ENCODE measurements at places on chromosomes 4 and X.
A peak's percentile ranks its signal among the peaks of the same experiment; 100 is the strongest.

DNA sequence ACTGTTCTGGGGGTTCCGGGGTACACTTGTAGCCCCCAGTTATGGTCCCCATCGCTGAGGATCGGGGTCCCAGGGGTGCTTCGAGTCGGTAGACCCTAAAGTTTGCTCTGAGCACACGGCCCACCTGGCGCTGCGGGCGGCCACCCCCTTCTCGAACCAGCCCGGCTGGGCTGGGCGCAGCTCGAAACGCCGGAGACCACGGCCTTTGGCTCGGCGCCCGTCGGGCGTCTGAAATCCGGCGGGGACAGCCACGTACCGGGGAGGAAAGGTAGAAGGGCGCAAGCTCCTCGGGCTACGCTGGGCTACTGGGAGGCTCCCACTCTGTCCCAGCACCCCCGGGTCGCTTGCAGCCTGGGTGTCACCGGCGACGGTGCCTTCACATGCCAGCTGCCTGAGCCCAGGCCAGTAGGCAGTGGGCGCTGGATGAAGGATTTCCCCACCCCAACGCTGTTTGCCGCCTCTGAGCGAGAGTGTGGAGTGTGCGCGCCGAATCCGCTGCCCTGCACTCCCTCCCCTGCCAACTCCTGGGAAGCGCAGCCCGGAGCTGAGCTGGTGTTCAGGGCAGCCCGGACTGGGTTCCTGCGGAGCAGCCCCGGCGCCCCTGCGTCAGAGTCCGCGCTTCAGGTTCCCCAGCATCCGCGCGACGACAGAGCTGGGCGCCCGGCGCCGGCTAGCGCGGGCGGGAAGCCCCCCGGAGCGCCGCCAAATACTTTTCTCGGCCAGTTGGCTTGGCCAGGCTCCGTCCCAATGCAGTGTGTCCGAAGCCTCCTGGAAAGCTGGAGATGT lies 637 bp downstream of the MAMLD1 start:
- DNase-seq, result no peak

DNA sequence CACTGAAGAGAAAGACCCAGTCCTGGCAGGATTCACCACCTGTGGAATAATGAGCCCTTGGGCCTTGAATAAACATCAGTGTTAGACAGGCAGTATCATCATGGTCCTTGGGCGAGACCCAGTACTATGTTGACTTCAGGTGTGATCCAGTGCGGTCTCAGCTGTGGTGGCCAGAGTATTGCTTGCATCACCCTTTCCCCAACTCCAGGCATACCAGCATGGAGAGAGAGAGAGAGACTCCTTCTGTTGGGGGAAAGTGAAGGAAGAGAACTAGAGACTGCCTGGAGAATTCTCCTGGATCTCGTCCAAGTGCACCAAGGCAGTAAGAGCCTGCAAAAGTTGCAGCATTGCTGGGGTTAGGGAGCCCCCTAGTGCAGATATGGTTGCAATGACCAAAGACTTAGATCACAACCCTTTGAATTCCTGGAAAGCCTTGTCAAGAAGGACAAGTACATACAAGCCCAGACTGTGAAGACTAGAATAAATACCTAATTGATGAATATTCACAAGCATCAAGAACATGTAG lies 61.1 kb upstream of the VAMP7 start:
- DNase-seq, result peak; percentile 21

DNA sequence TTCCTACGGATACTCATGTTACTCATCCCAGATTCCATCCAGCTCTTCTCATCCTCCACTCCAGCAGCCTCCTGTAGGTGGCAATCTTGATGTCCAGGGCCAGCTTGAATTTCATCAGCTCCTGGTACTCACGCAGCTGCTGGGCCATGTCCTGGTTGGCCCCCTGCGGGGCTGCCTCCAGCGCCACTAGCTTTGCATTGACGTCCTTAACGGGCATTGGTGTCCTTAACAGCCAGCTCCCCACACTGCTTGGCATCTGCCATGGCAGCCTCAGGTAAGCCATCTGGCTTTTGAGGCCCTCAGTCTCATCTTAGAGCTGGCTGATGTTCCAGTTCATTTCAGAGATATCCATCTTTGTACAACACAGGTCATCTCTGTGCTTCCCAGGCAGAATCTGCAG lies 223.7 kb downstream of the FGF13 start:
- DNase-seq, result no peak

DNA sequence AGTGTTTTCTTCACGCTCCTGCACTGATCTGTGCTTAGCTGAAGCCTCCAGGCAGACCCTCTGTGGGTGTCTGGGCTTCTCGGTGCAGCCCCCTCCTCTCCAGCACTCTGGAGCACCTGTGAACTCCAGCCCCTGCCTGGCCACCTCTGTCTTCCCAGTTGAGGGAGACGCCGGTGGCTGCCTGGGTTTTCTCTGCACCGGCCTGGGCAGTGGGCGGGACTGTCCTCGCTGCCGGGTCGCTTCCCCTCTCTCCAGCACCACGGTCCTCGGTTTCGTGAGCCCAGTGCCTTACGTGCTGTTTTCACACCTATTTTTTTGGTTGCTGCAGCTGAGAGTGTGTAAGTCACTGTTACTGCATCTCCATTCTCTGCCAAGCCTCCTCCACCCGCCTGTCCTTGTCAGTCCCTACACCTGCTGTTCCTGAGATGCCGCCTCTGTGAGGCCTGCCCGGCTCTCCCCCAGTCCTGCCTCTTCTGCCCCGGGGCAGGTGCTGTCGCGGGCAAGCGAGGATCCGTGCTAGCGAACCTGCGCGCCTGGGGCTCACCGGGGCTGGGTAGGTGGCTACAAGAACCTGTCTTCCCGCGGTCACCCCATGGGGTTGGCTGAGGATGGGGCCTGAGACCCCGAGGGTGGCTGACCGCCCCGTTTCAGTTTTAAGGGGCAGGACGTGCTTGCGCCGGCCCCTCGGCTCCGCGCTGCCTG lies 2.4 kb upstream of the FGFRL1 start:
- no peak for DNase-seq

Measured in activated CD4-positive, alpha-beta T cell treated with anti-CD3 and anti-CD28 coated beads for 24 hours (primary cell).